ENCODE measurements at places on chromosomes 16 and 17. TPM values are rescaled to one million over a fixed set of nuclear protein-coding genes. Genes with fewer than 3 reads are reported as not detected.

PPP1R1B gene
- 281 TPM for total RNA-seq

CCL7 gene
- total RNA-seq = not detected

HOXB2 gene
- total RNA-seq = not detected

KRTAP4-4 gene
- not detected for total RNA-seq

TAC4 gene
- total RNA-seq = not detected

ITGAX gene
- total RNA-seq = 7.8 TPM

TLCD1 gene
- total RNA-seq = 5.7 TPM

VPS35 gene
- total RNA-seq = 131 TPM

LLGL2 gene
- 13.4 TPM for total RNA-seq

TSPOAP1 gene
- total RNA-seq = 129 TPM

Data from dorsolateral prefrontal cortex (tissue), 122 donors.